Uterus (tissue), 4 donors: ENCODE measurements at places on chromosomes 5 and 9. TPM values are rescaled to one million over a fixed set of nuclear protein-coding genes. Genes with fewer than 3 reads are reported as not detected.

The EGR1 gene
- 60.9 TPM for total RNA-seq

The LCN9 gene
- not detected for total RNA-seq

The DOCK2 gene
- total RNA-seq: 2.0 TPM

The HEMGN gene
- total RNA-seq: 2.7 TPM

The GFI1B gene
- total RNA-seq: not detected

The PCDHA1 gene
- not detected for total RNA-seq

The PTPDC1 gene
- 16.7 TPM for total RNA-seq

DNA sequence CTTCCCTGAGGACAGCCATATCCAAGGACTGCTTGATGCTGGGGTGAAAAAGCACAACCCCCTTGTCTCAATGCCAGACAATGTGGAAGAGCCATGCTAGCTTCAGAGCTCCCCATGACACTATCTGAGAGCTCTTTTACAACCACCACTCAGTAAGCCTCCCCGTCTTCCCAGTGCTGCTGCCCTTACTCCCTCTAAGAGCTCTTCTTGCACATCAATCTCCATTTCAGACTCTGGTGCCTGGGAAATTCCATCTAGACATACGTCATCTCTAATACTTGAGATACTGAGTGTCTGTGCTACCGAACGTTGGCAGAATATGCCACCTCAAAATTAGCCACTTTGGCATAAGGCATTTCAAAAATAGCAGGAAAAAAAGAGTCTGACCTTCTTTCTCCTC is 94.5 kb downstream of the EDIL3 start:
- H3K27me3 ChIP-seq: no peaks in the 10 kb centered on the region
- no peaks in the 10 kb centered on the region for H3K36me3 ChIP-seq
- DNase-seq: no peak
- no peak overlapping the region for H3K4me3 ChIP-seq

DNA sequence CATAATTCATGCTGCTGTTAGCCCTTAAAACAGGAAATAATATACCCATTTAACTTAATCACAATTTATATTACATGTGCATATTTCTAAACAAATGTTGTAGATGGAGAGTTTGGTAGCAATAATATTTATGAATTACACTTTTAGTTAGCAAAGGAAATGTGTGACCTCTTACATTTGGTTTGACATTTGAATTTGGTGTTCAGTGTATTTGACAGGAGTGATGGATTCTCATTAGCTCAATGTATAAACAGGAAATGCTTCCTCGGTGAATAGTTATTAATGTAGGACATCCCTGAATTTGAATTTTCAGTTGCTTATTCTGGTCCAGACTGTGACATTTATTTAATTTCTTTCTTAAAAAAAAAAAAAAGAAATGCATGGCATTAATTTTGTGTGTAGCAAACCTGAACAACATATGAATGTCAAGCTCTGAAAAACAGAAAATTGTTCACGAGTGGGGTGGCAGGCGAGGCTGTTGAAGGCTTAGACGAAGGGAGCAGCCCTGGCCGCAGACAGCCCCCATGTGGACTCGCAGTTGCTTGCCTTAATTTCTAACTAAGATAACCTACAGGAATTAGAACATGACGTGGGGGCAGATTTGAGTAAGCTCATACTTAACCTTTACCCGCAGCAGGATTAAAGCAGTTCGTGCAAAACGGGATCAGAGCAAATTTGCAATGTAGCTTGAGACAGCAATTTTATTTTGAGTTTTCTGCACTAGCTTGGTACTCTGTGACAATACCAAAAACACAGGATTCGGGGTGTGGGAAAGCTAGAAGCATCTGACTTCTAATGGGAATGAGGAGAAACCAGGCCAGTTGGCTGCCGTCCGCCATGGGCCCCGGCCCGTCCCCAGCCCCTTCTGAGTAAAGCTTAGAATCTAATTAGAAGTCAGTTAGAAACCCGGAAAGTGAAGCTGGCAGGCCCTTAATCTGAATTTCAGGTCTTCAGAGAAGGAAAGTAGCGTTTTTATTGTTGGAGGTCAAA is 134.3 kb downstream of the MACROH2A1 start:
- no peaks in the 10 kb centered on the region for H3K27me3 ChIP-seq
- H3K4me3 ChIP-seq: no peak overlapping the region
- DNase-seq: no peak
- peak overlapping the region; percentile 49 for H3K27ac ChIP-seq
- H3K4me1 ChIP-seq: peaks cover 7% of the 10 kb centered on the region

DNA sequence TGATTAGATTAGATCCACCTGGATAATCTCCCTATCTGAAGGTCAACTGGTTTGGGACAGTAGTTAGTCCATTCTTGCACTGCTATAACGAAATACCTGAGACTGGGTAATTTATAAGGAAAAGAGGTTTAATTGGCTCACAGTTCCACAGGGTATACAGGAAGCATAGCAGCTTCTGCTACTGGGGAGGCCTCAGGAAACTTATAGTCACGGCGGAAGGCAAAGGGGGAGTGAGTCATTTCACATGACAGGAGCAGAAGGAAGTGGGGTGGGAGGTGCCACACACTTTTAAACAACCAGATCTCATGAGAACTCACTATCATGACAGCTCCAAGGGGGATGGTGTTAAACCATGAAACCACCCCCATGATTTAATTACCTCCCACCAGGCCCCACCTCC is 9.9 kb downstream of the C9orf40 start:
- H3K4me3 ChIP-seq: no peak overlapping the region
- no peaks in the 10 kb centered on the region for H3K27me3 ChIP-seq
- no peaks in the 10 kb centered on the region for H3K36me3 ChIP-seq
- no peak for DNase-seq
- no peak overlapping the region for H3K27ac ChIP-seq

- H3K4me1 ChIP-seq: no peaks in the 10 kb centered on the region
- no peak overlapping the region for H3K4me3 ChIP-seq
- peak overlapping the region; percentile 4 for H3K27ac ChIP-seq
- DNase-seq: no peak
Observed at GRCh38 chr9:121261107-121261460, 6.9 kb upstream of the GSN start.

DNA sequence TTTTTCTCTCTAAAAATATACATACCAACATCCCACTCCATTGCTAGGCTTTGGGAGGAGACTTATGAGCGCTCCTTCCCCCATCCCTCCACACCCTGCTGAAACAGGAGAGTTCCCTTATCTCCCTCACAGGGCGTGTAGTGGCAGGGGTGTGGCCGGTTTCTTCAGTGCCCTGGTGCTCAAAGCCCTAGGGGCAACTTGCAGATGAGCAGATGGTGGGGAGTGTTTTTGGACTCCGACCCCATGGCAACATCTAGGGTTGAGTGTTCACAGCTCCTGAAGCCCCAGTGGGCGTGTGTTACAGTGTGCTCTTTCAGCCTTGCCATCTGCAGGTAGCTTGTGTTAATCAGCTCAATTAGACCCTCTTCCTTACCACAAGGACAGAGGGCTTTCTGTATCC is 409.5 kb downstream of the MAT2B start:
- H3K4me1 ChIP-seq: no peaks in the 10 kb centered on the region
- H3K27me3 ChIP-seq: no peaks in the 10 kb centered on the region
- no peak for DNase-seq
- no peak overlapping the region for H3K4me3 ChIP-seq
- H3K36me3 ChIP-seq: no peaks in the 10 kb centered on the region
- no peak overlapping the region for H3K27ac ChIP-seq

DNA sequence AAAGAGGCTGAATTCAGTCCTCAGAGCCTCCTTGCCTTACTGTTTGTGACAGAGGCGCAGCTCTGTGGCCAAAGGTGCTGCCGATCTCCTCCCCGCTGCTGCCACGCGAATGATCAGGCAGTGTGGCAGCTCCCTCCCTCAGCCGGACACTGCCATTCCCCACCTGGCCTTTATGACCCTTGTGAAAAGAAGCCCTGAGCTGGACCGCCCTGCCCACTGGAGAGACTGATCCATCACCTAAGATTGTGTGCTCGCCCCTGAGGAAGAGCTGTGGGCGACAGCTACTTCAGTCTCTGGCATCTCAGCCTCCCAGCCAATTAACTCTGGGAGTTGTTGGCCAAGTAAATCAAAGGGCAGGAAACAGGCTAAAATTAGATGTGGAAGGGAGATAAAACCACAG is 90.9 kb downstream of the CARTPT start:
- no peaks in the 10 kb centered on the region for H3K36me3 ChIP-seq
- DNase-seq: no peak
- no peaks in the 10 kb centered on the region for H3K4me1 ChIP-seq
- no peak overlapping the region for H3K27ac ChIP-seq
- no peaks in the 10 kb centered on the region for H3K27me3 ChIP-seq

- H3K27ac ChIP-seq: no peak overlapping the region
- no peak overlapping the region for H3K4me3 ChIP-seq
- H3K4me1 ChIP-seq: no peaks in the 10 kb centered on the region
- no peaks in the 10 kb centered on the region for H3K27me3 ChIP-seq
- DNase-seq: no peak
Observed at GRCh38 chr5:178576591-178577351, 13.4 kb downstream of the COL23A1 start.

DNA sequence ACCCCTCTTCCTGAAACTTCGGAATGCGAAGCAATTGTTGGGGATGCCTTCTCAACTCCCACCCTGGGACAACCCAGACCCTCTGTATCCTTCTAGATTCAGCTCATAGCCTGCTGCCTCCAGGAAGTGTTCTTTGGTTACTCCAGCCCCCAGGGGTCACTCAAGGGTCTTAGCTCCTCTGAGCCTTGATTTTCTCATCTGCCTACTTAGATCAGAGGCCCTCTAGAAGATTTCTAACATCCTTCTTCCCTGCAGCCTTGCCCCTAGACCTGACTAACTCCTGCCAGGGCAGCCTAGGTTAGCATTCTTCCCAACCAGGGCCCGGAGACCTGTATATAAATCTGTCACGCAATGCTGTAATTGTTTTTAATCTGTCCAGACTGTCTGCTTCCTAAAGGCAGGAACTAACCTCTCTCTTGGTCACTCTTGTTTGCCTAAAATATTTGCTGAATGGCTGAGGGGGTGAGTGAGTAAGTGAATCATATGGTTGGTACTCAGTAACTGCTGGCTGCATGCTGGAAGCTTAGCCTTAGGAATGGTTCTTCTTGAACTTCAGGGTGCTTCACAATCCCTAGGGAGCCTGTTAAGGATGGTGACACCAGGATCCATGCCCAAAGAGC is 8.2 kb downstream of the GALNT10 start:
- no peak overlapping the region for H3K4me3 ChIP-seq
- no peak for DNase-seq
- H3K4me1 ChIP-seq: no peaks in the 10 kb centered on the region
- H3K27ac ChIP-seq: no peak overlapping the region
- no peaks in the 10 kb centered on the region for H3K36me3 ChIP-seq

DNA sequence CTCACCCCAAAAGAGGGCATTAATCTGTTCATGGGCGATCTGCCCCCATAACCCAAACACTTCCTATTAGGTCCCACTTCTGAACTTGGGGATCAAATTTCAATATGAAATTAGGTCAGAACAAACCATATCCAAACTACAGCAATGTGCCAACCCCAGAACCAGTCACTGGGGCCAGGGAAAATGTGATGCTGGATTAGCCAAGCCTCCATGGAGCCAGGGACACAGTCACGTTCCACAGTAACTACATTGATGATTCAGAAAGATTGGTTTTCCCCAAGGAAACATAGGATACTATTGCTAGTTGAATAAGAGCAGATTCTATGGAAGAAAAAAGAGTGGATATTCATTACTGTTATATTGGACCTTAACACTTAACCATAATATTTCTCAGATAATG is 84.2 kb downstream of the GIN1 start:
- no peaks in the 10 kb centered on the region for H3K36me3 ChIP-seq
- H3K4me3 ChIP-seq: no peak overlapping the region
- H3K4me1 ChIP-seq: no peaks in the 10 kb centered on the region
- H3K27ac ChIP-seq: no peak overlapping the region
- H3K27me3 ChIP-seq: no peaks in the 10 kb centered on the region

GRCh38 chr5:119417891-119418605 is 34.2 kb upstream of the HSD17B4 start:
- H3K4me3 ChIP-seq: no peak overlapping the region
- H3K4me1 ChIP-seq: no peaks in the 10 kb centered on the region
- no peak for DNase-seq
- H3K27me3 ChIP-seq: no peaks in the 10 kb centered on the region
- H3K27ac ChIP-seq: no peak overlapping the region

- no peak overlapping the region for H3K4me3 ChIP-seq
- DNase-seq: no peak
- no peaks in the 10 kb centered on the region for H3K27me3 ChIP-seq
- no peak overlapping the region for H3K27ac ChIP-seq
- H3K36me3 ChIP-seq: no peaks in the 10 kb centered on the region
Observed at GRCh38 chr9:10928372-10928771, 315.6 kb upstream of the PTPRD start.

GRCh38 chr5:31106691-31107090 is 86.8 kb upstream of the CDH6 start:
- H3K4me3 ChIP-seq: no peak overlapping the region
- no peak for DNase-seq
- no peak overlapping the region for H3K27ac ChIP-seq
- H3K36me3 ChIP-seq: no peaks in the 10 kb centered on the region
- no peaks in the 10 kb centered on the region for H3K27me3 ChIP-seq

- DNase-seq: peak; percentile 71
- no peaks in the 10 kb centered on the region for H3K36me3 ChIP-seq
- no peaks in the 10 kb centered on the region for H3K4me1 ChIP-seq
- no peak overlapping the region for H3K4me3 ChIP-seq
Observed at GRCh38 chr9:136345281-136346156, 18.0 kb downstream of the DNLZ start.

DNA sequence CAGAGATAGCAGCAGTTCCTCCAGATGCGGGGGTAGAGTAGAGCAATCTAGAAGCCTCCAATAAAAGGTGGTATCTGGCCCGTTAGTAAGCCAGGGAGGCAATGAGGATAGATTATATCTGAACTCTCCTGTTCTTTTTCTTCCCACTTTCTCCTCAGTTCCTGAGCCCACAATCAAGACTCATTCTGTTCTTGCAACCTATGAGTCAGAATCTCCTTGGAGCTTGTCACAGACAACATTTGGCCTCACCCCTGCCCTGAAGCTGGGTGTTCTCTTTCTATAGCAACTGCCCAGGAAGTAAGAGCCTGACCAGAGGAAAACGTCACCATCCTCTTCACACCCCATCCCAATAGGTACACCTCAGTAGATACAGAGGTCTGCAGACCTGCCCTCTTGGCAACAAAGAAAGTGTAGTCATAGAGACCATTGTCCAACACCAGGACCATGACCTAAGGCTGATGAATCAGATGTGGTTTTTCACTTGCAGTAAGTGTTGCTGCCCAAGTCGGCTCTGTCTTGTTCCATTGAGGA is 76.3 kb upstream of the PCA3 start:
- H3K4me3 ChIP-seq: no peak overlapping the region
- H3K27ac ChIP-seq: no peak overlapping the region
- H3K36me3 ChIP-seq: no peaks in the 10 kb centered on the region
- H3K4me1 ChIP-seq: no peaks in the 10 kb centered on the region
- no peaks in the 10 kb centered on the region for H3K27me3 ChIP-seq
